ENCODE measurements at places on chromosomes 5 and 9. TPM values are rescaled to one million over a fixed set of nuclear protein-coding genes. Genes with fewer than 3 reads are reported as not detected.

DNA sequence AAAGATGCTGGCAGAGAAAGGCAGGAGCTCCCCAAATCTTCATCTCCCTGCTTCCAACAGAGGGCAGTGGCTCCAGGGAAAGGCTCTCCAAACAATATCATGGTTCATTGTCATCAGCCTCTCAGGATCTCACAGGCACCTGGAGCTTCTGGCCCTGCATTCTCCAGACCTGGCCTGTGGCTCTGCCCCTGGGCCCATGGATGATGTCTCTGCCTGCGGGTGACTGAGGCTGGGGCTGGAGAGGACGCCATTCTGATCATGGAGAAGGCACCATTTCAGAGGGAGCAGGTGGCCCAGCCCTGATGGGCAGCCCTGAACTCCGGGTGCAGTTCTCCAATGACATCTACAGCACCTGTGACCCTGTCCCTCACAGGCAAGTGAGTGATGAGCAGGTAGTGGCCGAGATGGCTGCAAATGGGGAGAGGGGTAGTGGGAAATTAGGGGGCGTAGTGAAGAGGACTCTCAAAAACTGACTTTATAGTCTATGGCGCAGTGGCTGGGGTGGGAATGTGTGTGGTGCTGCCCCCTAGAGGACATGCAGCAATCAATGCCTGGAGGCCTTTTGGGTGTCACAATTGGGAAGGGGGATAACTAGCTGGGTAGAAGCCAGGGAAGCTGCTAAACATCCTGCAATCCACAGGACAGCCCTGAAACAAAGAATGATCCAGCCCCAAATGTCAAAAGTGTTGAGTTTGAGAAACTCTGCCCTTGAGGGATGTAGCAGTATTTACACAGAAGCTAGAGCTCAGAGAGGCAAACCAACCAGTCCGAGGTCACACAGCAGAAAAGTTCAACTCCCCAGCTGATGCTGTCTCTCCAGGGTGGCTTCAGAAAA, 3.2 kb downstream of the SH3PXD2B start:
- no peak for DNase-seq

DNA sequence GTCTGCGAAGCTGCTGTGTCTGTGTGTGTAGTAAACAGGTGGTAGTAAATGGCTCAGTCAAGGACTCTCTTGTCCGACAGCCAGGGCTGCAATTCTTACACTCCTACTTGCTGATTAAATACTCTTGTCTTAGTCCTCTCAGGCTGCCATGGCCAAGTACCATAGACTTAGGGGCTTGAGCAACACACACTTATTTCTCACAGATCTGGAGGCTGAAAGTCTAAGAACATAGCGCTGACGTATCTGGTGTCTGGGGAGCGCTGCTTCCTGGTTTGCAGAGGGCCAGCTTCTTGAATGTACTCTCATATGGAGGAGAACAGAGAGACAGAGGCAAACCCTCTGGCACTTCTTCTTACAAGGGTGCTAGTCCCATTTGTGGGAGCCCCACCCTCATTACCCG, 411.0 kb downstream of the MED10 start:
- no peak for DNase-seq

DNA sequence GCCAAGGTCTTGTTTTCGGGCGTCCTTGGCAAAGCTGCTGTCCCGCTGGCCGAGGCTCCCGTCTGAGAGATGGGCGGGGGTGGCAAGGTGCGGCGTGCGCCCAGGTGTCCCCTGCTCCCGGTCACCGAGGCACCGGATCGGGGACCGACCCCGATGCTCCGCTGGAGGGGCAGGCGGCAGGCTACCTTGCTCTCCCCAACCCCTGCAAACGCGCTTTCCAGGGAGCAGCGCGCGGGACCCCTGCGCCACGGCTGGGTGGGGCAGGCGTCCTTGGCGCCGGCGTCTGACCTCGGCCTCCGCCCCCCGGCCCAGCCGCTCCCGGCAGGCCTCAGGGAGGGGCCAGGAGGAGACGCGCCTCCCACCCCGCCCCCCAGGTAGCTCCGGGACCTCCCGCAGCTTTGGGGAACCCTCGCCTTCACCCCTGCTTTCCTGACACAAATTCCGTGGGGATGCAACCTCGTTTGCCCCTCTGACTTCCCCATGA, 551 bp downstream of the N4BP3 start:
- DNase-seq: no peak

GRCh38 chr9:26904070-26904469, 11.5 kb upstream of the CAAP1 start:
- DNase-seq: no peak

GRCh38 chr5:176187276-176188062, 50.8 kb upstream of the SIMC1 start:
- no peak for DNase-seq

DNA sequence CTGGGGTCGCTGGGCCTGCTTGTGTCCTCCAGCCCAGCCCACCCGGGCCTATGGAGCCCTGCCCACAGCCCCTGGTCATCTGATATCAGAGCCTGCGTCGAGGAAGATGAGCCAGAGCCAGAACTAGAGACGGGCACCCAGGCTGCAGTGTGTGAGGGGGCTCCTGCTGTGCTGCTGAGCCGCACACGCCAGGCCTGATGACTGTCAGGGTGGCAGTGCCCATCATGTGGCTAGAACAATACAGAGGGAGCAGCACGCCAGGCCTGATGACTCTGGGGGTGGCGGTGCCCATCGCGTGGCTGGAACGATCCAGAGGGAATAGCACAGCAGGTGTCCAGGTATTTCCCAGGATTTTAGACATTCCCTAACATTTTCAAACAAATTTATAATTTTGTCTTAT, 9.2 kb upstream of the LRRC14B start:
- DNase-seq: no peak

GRCh38 chr5:36982146-36982545, 105.6 kb downstream of the NIPBL start:
- DNase-seq: no peak

DNA sequence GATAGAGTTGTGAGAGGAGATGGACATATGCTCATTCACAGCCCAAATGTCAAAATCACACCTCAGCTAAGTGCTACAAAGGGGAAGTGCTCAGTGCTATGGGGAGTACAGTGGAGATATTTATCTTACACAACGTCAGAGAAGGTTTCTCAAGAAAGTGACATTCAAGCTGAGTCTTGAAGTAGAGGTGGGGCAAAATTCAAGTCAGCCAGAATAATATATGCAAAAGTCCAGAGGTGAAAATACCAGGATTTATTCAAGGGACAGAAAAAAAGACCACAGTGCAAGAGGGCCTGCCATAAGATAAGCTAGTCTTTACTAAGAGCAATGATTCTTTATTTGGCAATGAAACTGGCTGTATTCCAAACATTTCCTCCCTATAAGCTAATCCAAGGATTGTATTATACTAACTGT, 327.8 kb upstream of the PIK3R1 start:
- no peak for DNase-seq

DNA sequence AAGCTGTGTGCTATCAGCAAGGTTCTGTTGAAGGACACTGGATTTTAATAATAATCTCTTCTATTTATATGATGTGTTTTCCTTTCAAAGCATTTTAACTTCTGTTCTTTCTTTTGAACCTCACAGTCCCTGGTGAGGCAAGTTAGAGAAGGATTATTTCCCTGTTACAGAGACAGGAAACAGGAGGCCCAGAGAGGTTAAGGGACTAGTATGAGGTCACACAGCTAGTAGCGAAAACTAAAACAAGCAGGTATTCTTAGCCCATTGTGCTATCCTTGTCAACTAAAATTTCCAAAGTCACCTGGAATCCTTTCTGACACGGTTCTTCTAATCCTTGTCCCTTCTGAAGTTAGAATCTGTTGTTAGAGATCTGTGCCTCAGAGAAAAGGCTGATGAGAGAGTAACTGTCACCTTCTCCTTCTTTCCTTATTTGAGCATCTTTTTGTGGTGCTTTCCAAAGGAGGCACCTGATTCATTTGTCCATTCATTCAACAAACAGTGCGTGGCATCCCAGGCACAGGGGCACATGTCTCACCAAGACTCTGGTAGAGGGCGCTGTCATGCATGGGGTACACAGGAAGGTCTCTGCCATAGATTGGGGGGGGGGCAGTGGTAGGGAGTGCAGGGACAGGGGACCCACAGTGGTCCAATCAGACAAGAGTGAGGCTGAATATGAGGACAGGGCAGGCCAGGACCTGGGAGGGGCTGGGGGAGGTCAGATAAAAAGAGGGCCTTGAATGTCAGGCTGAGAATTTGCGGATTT, 61.5 kb downstream of the CRB2 start:
- no peak for DNase-seq

Gene IDNK
- not detected for total RNA-seq

Gene CLIC3
- 2.8 TPM for total RNA-seq

Gene SREK1IP1
- total RNA-seq: 7.9 TPM

Gene LVRN
- 4.2 TPM for total RNA-seq

Gene PCDHGA8
- 3.2 TPM for total RNA-seq

Gene LCN2
- total RNA-seq: not detected

Gene NSD1
- 22.7 TPM for total RNA-seq

Gene SEMA6A
- total RNA-seq: 17.8 TPM

All from ascending aorta (tissue), 2 donors.